ENCODE measurements at places on chromosomes 11 and 22.

DNA sequence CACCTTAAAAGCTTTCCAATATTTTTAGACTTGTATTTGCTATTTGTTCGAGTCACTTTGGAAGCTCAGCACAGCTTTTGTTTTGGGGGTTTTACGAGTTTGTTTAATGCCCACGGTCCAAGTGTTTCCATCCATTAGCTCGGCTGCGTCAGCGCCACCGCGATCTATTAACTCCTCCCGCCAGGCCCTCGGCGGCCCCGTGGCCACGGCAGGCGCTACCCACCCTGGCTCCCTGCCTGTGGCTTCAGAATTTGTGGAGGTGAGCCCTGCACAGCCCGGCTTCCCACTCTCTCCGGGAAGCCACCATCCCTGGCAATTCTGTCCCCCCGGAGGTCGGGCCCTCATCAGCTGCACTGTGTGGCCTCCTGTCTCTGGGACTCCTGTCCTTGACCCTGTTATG lies 648.5 kb downstream of the BRD1 start:
- no peak for DNase-seq

GRCh38 chr11:31827455-31828206 lies 16.5 kb upstream of the PAX6 start:
- no peak for DNase-seq

GRCh38 chr11:123778511-123778910 lies 24.2 kb upstream of the OR6X1 start:
- no peak for DNase-seq

DNA sequence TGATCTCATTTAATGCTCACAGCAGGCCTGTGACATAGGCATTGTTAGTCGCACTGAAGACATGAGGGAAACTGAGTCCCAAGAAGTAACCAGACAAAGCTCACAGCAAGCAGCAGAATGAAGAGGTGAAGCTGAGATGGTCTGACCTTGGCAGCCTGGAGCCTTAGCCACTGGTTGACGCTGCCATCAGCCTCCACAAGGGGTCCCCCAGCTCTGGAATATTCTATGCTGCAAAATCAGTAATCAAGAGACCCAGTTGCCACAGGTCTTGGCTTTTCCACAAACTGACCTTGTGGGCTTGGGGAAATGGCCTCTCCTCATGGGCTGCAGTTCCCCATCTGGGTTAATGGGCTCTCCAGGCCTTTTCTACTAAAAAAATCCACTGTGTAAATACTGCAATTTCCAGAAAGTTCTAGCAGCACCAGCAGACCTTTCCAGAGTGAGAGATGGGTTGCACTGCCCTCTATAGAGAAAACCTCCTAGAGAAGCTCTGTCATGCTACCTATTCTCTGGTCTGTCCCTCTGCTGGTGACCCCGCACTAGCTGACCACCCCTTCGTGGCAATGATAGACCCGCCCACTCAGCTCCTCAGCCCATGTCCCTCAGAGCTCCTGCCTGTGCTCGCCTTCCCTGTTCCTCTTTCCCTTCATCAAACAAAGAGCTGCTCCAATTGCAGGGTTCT lies 22.6 kb upstream of the ISX start:
- DNase-seq: no peak

GRCh38 chr22:38735465-38736256 lies 20.1 kb downstream of the SUN2 start:
- DNase-seq: no peak

- no peak for DNase-seq
Measured at GRCh38 chr11:133817449-133817848, 27.9 kb downstream of the SPATA19 start.

- DNase-seq: no peak
Measured at GRCh38 chr22:44147821-44148574, 32.7 kb upstream of the PARVG start.

- no peak for DNase-seq
Measured at GRCh38 chr11:47003180-47003877, 66.8 kb downstream of the CSTPP1 start.

- no peak for DNase-seq
Measured at GRCh38 chr11:61110255-61111049, 8.2 kb downstream of the CD5 start.
